ENCODE measurements at places on chromosomes 4 and X.

DNA sequence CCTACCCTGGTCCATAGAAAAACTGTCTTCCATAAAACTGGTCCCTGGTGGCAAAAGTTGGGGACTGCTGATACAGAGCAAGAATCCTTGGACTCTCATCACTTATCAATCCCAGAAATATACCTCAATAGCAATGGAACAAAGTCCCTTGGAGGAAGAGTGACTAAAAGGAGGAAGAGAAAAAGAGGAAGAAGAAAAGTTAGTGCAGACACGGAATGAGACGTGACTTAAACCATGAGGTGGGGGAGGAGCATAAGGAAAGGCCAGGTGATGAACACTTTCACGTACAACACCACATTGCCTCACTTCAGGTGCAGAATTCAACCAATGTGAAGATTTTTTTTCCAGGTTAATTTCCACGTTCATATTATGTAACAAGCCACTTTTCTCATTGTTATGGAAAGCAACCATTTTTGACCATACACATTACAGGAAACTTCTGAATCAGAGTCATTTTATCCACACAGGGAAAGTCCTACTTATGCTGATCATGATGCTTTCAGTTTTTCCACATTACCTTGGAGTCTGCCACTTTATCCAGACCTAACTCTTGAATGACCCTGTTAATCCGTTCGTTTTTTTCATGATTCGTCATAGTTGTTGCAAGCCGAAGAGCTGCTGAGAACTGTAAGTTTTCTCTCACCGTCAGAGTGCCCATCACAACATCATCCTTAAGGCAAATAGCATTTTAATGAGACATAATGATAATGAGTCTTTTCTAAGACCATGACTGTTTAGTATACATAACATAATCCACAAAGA, 27.7 kb downstream of the ABCG2 start:
- DNase-seq, result no peak

DNA sequence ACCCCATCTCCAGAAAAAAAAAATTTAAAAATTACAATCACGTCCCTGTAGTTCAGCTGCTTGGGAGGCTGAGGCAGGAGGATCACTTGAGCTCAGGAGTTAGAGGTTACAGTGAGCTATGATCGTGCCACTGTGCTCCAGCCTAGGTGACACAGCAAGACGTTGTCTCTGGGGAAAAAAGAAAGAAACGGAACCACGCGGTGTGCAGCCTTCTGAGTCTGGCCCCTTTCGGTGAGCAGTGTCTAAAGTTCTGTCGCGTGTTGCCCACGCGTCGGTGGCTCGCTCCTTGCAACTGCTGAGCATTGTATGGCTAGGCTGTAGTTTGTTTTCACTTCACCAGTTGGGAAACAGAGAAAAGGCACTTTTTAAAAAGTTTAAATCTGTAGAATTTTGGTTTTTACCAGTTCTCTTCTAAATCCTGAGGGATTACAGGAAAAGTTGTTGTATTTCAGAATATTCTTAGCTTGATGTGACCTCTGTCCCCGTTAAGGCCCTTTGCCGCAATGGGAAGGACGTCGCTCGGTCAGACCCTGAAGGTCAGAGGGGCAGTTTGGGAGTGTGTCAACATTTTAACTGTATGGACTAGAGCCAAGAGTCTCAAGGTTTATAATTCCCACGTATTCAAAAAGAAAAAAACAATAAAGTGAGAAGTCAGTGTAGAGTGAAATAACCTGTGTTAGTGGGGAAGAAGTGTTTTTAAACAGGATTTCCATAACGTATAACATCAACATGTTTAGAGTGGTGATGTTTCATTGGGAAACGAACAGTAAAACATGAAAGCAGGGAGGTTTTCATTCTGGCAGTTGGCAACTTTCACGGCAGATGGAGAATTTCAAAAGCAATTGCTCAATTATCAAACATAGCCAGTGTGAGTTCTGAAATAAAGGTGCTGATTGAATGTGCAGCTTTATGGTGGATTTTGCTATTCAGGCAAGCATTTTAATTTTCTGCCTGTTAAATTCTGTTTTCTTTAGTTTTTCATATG, 45.8 kb upstream of the MSANTD1 start:
- peak; percentile 68 for DNase-seq

DNA sequence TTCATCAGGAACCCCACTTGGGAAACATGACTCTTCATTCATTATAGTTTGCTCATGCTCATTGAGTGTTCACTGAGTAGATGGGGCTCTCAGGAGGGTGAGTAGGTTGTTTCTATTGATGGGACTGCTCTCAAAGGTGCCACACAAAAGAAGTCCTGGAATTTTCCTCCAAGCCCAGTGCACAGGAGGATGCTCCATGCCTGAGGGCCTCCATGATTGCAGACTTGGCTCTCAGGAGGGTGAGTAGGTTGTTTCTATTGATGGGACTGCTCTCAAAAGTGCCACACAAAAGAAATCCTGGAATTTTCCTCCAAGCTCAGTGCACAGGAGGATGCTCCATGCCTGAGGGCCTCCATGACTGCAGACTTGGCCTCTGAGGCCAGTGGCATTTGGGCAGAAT, 108.5 kb downstream of the ZNF674 start:
- no peak for DNase-seq

GRCh38 chr4:123616951-123617461, 220.4 kb downstream of the SPRY1 start:
- DNase-seq, result no peak

DNA sequence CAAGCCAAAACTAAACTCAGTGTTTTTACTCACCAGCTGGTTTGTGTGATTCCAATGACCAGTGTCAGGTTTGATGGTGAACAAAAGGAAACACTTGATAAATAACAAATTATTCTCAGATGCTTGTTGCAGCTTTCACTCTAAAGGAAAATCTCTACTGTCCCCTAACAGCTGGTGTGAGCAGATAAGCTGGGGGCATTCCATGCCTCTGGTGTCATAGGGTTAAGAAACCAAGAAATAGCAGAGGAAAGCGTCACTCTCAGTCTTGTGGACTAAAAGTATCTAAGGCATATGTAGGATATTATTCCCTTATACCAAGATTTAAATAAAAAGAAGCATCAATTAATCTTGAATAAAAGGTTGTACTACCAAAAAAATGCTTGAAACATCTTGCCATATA, 24.3 kb downstream of the TRPC5 start:
- DNase-seq, result no peak

GRCh38 chrX:148298737-148299136, 201.7 kb upstream of the AFF2 start:
- no peak for DNase-seq
